ENCODE measurements at places on chromosomes 5 and 9.

DNA sequence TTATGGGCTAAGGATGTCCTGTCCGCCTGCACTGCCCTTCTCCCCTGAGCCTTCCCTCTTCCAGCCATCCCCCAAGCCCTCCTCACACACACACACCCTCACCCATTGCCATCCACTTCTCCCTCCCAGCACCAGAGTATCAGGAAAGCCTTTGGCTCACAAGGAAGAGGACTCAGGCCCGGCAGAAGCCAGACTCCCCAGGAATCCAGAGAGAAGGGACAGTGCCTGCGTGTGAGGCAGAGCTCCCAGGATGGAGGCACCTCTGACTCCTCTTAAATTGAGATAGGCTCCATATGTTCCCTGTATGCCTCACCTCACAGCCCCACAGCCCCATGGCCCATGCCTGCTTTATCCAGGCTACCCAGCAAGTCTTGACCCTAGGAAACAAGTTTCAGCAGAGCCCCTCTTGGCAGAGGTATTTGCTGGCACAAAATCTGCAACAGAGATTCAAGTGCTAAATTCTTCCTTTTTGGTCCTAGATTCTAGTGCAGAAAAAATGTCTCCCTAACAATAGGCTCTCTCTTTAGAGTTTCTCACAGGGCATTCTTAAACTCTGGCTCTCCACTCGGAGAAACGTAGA is 761 bp downstream of the IL17B start:
- no peak for DNase-seq

DNA sequence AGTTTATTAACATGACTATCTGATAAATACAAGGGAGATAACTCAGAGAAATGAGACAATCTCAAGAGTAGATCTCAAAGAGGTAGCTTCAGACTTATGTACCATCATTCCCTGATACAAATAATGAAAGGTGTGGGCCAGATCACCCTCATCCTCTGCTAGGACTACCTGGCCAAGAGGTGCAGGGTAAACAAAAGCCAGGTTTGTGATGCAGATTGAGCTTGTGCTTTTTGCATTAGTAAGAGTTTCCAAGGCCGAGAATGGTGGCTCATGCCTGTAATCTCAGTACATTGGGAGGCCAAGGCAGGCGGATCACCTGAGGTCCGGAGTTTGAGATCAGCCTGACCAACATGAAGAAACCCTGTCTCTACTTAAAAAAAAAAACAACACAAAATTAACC is 8.9 kb upstream of the SPIN1 start:
- no peak for DNase-seq

GRCh38 chr5:168790671-168791250 is 211.6 kb upstream of the PANK3 start:
- DNase-seq = no peak

DNA sequence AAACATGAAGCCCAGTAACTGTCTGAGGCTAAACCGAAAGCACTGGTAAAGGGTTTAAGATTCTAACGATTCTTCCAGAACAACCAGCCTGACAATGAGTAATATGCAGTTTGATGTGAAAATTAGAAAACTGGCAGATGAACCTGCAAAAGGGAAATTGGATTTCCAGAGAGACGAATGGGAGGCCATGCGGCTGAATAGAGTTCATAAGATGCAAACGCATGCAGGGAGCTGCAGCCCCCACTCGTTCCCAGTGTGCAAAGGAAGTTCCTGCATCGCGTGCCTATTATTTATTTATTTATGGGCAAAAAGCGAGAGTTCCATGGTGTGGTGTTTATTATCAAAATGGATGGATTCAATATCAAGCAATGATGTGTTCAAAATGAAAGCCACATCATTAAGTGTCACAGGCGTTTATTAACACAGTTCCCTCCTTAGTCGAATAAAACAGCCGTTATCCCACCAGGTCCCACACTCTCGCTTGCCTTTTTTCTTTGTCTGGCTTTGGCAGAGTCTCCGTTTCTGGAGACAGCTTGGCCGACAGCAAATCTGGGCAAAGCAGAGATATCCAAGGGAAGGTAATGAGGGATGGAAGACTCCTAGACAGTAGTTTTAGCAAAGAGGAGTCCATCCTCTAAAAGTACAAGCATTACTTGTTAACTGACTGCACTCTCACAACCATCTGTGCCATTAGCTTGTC is 451.4 kb downstream of the KDM4C start:
- no peak for DNase-seq

- no peak for DNase-seq
Measured at GRCh38 chr5:36658038-36658756, 51.8 kb downstream of the SLC1A3 start.

GRCh38 chr9:107046692-107047091 is 183.7 kb downstream of the ZNF462 start:
- no peak for DNase-seq

DNA sequence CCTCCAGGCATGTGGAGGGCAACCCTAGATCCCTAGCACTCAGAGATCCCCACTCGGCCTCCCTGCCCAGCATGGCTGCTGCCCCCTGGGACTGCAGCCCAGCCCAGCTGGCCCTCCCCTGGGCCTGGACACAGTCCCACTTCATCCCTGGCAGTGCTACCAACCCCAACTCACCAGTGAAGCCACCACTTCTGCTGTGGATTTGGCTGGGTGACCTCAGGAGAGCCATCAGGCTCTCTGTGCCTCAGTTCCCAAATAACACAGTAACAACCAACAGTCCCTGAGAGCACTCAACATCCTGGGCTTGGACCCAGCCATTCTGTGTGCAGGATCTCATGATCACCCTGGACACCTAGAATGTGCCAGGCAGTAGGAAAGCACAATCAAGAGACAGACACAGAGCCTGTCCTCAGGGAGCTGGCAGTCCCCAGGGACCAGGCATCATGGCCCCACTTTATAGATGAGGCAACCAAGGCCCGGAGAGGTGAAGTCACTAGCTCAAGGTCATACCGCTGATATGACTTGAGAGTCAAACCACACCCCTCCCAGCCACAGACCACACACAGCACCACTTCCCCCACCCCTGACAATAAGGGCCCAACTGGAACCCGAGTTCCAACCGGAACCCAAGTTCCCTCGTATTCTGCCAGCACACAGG is 4.7 kb upstream of the PSMB7 start:
- no peak for DNase-seq

DNA sequence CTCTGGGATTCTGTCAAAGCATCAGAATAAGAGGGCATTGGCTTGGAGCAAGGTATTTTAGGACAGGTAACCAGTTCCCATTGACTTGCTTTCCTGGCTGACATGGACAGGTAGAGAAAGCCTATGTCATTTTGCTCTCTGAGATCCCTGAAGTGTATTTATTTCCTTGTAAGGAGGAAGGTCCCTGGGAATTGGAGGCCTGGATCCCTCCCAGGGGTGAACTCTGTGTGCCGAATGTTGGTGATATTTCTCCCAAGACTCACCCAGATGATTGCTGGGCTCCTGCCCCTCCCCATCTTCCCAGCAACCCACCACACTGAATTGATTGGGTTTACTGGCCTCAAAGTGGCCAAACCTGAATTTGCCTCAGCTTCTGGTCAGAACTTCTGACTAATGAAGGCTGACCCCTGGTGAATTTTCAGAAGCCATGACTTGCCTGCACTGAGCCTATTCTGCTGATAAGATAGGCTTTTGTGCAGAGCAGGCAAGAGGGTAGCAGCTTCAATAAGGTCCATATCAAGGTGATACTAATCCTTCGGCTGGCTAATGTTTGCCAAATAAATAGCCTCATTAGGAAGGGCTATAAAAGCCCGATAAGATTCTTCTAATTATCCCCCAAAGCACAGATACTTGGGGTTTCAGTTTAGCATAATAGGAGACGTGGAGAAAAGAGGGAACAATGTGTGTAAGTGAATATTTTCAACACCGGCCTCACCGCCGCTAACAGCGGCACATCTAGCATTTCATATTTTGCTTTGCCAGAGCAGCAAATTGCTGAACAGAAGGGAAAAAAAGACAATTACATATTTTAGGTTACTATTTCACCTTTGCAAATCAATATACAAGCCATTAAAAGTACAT is 152.9 kb upstream of the PITX1 start:
- DNase-seq = no peak

GRCh38 chr5:17816944-17817343 is 182.7 kb downstream of the TAF11L14 start:
- DNase-seq = no peak

GRCh38 chr5:39253196-39253595 is 33.8 kb upstream of the FYB1 start:
- DNase-seq = no peak

DNA sequence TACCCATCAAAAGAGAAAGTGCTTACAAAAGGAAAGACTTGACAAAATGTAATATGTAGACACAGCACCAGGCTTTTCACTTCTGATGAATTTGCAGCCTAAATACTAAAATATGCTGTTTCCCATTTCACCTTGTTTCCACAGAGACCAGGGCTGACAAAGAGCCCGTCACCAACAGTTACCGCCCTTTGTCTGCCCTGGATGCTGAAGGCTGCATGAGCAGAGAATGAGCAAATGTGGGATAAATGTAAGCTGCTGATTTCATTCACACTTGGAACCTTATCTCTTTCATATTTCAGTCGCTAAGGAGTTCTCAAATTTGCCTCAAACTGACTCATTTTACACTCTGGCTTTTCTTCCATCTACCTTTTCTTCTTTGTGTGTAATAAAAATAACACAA is 213.9 kb downstream of the TMEM167A start:
- DNase-seq = no peak

- DNase-seq = no peak
Measured at GRCh38 chr9:10396615-10397014, 216.2 kb downstream of the PTPRD start.

DNA sequence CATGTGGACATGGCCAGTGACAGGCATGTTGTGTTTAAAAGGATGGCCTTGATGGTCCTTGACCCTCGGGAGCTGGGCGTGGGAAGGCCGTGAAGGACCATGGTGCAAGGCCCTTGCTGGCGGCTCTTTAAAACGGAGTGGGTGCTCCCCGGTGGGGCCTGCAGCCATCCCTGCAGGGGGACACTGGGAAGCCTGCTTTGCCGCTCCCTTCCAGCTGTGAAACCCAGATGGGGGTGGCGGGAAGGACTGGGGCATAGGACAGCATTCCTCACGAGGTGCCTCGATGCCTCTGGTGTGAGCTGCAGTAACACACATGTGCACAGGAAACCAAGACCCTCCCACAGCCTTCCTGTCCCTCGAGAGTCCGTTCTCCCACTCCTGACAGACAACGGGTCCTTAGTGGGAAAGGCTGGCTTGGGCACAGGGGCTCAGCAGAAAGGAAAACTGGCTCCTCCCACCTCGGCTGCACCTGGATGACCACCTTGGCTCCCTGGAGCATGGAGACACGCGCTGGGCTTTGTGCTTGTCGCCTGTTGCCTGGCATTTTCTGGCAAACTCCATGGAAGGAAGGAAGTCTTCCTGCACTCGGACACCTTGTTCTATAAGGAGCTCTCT is 30.3 kb upstream of the IRX4 start:
- DNase-seq = no peak

DNA sequence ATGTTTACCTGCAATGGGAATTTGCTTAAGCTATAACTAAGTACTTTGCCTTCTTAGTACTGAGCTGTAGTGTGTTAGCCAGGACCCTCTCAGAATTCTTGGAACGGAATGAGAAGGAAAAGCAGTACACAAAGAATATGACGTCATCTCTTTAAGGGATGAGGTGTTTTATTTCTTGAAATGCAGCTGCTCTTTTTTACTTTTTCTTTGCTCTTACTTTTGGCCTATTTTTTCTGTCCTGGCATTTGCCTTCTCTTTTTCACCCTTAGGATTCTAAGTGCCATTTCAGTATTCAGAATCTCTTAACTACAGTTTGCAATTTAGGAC is 10.1 kb downstream of the KIF2A start:
- no peak for DNase-seq

DNA sequence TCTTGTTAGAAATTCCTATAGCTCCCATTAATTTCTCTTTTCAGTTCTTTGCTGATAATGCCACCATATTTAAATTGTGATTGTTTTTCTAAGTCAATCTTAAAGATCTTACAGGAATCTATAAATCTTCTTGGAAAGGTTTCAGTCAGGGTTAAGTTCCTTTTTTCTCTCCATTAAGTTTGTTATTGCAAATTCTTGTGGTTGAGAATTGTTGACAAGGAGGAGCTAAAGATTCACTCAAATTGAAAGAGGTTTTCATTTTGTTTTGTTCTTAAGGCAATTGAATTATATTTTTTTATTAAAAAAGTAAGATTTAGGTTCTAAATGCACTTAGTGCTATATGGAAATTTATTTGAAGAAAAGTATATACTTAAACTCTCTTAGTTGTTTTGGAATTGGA is 213.4 kb downstream of the PRR16 start:
- DNase-seq = no peak

GRCh38 chr5:54215233-54215736 is 95.1 kb downstream of the ARL15 start:
- DNase-seq = no peak

DNA sequence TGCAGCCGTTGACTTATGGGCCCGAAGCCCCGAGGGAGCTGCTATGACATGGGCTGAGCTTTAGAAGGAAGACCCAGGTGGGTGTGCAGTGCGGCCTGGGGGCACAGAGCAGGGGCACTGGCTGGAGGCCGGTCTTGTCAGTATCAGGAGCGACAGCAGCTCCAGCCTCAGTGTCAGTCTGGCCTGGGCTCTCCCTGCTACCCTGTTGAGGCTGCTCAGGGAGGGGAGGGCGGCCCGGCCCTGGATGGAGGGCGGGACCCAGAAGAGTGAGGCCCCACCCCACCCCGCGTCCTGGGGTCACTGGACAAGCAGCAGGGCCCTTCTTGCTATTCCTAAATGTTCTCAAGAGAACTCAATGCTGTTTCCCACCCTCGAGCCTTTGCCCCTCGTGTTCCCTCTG is 18.0 kb downstream of the GFI1B start:
- no peak for DNase-seq

- no peak for DNase-seq
Measured at GRCh38 chr5:135747824-135748223, 86.6 kb upstream of the SLC25A48 start.

GRCh38 chr9:94110821-94111252 is 26.6 kb downstream of the PTPDC1 start:
- DNase-seq = no peak

GRCh38 chr5:78458843-78459242 is 98.4 kb downstream of the SCAMP1 start:
- DNase-seq = no peak

GRCh38 chr5:92418341-92418740 is 1035.2 kb upstream of the ARRDC3 start:
- DNase-seq = no peak

- no peak for DNase-seq
Measured at GRCh38 chr9:38195737-38196161, 126.7 kb upstream of the SHB start.

- no peak for DNase-seq
Measured at GRCh38 chr5:167713896-167714295, 577.5 kb upstream of the WWC1 start.

Measured in cerebellar nuclear complex (tissue), 1 donor.